Activated CD4-positive, alpha-beta T cell treated with anti-CD3 and anti-CD28 coated beads for 24 hours (primary cell): ENCODE measurements at places on chromosomes 1 and 21.

- DNase-seq = no peak
Observed at GRCh38 chr1:48048980-48049379, 51.8 kb upstream of the TRABD2B start.

DNA sequence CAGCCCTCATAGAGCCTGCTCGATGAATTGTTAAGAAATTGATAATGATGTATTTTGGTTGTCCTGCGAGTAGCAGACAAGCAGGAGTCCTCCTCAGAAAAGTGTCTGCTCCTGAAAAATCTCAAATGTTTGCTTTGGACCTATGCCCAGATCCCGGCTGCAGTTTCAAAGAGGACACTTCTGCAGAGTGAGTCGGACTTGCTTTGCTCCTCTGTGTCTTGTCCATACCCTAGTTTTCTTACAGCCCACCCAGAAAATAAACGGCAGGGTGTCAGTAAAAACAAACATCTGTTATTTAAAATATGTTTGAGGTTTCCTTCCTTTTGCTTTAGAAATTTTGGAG, 2.8 kb downstream of the S100A10 start:
- DNase-seq = no peak

- no peak for DNase-seq
Observed at GRCh38 chr1:33792651-33793050, 71.2 kb upstream of the HMGB4 start.

DNA sequence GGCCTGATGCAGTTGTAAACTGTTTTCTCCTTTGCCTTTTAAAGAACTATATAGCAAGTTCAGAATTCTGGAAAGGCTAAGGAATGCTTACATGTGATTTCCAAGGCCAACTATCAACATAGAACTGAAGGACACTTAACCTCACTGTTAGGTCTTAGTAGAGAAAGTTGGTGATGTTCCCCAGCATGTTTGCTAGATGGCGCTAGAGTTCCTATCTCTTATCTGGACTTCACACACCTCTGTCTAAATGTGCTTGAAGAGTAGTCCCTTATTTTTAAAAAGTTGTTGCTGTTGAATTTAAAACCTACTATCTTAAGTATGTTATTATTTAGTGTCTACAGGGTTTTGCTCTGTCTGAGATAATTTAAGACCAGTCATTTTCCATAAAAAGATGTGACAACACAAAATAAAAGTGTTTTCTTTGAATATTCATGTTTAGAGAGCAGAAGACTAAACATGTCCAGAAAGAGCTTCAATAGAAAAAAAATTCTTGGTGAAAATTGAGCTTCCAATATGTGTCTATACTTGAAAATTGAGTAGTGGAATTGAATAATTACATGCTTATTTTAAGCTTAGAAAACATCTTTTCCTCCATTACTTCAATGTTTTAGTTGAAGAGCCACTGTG, 237.3 kb downstream of the S1PR1 start:
- DNase-seq = no peak

GRCh38 chr1:72010094-72010431, 272.3 kb downstream of the NEGR1 start:
- DNase-seq = no peak

DNA sequence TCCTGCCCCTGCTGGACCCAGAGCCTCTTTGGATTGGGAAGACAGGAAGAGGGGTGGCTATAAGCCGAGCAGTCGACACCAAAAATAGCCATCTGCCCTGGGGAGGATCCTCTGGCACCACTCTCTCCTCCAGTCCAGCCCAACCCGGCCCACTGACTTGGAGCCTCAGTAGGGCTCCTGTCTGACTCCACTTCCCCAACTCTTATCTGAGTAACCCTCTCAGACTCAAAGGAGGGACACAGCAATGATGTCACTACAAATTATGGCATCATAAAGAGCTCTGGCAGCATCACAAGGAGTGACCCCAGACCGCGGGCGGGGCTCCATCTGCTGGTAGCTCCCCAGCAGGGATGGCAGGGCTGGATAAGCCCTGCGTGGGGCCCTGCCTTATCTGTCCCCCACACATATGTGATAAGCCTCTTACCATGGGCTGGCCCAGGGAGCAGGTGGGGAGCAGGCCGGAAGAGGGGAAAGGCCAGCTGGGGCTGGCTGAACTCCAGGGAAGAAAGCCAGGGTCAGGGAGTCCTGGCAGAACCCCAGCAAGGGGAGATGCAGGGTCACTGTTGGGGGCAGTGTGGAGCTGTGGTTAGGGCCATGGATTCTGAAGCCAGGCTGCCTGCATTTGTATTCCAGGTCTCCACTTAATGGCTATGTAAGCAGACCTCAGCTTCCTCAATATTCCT, 4.6 kb upstream of the SLC6A9 start:
- DNase-seq = no peak

GRCh38 chr1:153466908-153467307, 6.5 kb upstream of the S100A7 start:
- DNase-seq = no peak

- DNase-seq = no peak
Observed at GRCh38 chr1:17611991-17612390, 72.5 kb downstream of the ARHGEF10L start.
